ENCODE measurements at places on chromosomes 7 and 10. TPM values are rescaled to one million over a fixed set of nuclear protein-coding genes. Genes with fewer than 3 reads are reported as not detected.

SFTPA1 gene
- not detected for total RNA-seq

ANKRD7 gene
- not detected for total RNA-seq

MBL2 gene
- total RNA-seq = not detected

PIP gene
- not detected for total RNA-seq

DNA sequence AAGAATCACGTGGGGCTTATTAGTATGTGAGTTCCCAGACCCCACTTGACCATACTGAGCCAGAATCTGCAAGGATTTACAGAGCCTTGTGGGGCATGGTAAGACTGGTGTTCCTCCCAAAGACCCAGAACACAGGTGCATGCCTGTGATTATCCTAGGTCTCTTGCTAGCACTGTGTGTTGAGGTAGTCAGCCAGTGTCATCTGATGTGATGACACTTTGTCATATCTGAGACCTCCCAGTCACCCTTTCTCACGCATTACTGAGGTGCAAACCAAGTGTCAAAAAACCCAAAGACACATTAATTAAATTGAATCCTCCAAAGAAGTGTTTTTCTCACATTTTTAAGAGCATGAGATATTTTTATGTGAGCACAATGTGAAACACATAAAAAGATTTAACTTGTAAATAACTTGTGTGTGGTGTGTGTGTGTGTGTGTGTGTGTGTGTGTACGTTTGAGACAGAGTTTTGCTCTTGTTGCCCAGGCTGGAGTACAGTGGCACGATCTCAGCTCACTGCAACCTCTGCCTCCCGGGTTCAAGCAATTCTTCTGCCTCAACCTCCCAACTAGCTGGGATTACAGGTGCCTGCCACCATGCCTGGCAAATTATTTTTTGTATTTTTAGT lies 162.0 kb upstream of the PRPS1L1 start:
- DNase-seq = no peak

GRCh38 chr10:71726580-71727104 lies 7.1 kb upstream of the C10orf105 start:
- no peak for DNase-seq

DNA sequence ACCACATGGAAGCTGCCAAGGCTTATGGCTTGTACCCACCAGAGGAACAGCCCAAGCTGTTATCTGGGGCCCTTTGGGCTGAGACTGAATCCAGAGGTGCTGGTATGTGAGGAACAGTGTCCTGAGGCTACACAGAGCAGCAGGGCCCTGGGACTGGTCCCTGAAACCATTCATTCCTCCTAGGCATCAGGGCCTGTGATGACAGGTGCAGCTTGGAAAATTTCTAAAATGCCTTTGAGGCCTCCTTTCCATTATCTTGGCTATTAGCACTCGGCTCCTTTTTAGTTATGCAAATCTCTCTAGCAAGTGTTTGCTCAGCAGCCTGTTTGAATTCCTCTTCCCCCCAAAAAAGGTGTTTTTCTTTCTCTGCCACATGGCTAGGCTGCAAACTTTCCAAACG lies 1151.7 kb upstream of the LRRN3 start:
- no peak for DNase-seq

TEX47 gene
- not detected for total RNA-seq

DNA sequence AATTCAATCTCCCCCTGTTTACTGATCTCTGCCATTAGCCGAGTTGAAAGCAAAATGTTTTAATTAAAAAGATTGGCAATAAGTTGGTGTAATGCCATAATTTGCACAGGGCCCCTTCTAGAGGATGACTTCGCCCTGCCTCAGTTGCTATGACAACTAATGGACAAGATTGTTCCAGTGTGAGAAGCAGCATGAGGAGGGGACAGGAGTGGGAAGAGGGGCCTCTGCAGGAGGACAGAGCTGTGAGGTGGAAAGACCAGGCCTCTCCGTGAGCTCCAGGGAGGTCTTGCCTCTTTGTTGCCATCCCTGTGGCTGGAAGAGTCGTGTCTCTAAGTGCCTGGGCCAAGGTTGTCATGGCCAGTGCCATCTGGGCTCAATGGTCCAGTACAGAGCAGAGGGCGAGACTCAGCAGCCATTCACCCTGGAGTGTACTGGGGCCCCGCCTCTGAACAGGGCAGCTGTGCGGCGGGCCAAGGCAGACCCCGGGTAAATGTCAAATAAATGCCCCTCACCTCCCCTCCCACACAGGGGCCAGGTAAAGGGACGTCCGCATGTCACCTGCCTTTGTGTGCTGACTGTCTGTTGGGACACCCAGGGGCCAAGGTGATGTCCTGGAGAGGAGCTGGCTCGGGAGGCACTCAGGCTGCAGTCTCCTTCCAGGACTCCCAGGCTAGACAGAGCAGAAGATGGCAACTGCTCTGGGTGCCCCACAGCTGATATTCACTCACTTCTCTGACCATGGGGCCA lies 97.0 kb upstream of the RET start:
- peak; percentile 20 for DNase-seq

DNA sequence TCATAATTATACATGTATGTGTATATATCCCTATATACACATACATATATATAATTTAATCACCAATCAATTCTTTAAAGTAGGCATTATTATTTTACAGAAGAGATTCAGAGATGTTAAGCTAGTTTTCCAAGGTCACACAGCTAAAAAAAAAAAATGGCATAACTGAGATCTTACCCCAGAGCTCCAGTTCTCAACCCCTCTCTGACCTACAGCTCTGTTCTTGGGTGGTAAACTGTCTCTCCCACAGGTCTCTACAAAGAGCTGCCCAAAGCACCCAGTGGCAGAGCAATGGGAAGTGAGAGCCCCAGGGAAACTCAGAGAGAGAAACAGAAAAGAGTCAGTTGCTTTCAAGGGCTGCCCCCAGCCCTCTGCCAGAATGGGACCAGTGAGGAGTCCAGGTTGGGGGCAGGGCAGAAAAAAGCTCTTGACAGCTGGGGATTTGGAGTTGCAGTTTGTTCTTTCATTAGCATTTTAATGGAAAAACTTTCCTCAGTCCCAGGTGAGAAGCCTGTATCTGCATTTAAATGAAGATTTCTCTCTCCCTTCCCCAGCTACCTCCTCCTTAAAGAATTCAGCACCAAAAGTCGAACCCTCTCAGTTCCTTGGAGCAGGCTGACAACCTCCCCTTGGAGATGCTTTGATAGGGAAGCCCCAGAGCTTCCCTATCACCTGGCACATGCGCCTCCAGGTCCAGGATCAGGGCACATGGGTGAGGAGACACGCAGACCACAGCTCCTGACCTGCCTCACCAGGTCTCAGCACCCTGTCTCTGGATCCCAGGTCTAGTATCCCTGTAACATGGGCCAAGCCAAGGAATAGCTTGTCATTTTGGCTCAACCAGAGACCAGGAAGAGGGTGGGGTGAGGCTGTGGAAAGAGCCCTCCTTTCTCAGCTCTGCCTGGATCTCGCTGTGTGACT lies 388.1 kb downstream of the PLXNA4 start:
- no peak for DNase-seq

- DNase-seq = no peak
These were observed 26.8 kb upstream of the CALCR start for GRCh38 chr7:93601363-93601762.

DNA sequence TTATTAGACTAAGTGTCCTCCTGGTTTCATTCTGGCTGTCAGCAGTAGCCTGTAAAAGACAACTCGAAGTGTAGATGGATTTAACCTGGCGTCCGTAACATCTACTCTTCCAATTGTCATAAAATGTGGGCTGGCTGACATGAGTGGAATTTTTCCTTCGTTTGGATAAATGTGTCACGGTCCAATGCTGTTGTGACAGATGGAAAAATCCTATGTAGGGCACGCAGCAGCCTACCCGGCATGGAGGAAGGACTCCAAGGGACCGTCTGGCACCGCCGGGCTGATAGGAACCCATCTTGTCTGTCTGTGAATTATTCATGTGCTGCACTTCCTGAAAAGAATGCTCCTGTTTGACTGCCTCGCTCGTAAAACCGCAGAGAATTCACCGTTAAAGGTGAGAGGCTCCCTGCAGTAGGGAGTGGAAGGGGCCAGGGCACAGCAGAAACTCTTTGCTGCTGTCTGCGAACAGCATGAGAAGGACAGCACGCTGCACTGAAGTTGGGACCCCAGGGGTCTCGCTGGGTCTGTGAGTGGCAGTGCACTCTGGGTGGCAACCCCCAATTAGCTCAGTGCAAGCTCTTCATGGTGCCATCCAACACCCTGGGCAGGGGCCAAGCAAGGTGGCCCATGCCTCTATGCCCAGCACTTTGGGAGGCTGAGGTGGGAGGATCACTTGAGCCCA lies 1.6 kb upstream of the ORAI2 start:
- DNase-seq = no peak

Measured in omental fat pad (tissue), 4 donors.